Stimulated activated CD8-positive, alpha-beta memory T cell treated with anti-CD3 and anti-CD28 coated beads, Interleukin-4, amount 100 ng/mL, for 48 hours (primary cell): ENCODE measurements at places on chromosomes 12 and 14.

GRCh38 chr14:91945751-91946621 lies 1.5 kb downstream of the FBLN5 start:
- no peak for DNase-seq

DNA sequence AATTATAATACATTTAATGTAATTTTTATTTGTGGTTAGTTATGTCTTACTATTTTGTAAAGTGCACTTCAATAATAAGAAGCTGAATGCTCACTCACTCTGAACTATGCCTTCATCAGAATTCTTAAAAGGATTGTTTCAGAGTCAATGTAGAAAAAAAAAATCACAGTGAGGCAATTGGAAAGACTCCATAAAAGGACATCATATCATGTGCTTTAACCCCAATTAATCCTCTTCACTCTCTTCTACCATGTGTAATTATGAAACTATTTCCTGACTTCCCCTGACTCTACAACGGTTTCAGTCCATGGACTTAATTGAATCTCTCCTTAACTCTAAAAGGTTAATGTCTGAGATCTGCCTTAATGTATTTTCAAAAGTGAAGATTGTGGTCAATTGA lies 250.4 kb upstream of the ALG10 start:
- no peak for DNase-seq

DNA sequence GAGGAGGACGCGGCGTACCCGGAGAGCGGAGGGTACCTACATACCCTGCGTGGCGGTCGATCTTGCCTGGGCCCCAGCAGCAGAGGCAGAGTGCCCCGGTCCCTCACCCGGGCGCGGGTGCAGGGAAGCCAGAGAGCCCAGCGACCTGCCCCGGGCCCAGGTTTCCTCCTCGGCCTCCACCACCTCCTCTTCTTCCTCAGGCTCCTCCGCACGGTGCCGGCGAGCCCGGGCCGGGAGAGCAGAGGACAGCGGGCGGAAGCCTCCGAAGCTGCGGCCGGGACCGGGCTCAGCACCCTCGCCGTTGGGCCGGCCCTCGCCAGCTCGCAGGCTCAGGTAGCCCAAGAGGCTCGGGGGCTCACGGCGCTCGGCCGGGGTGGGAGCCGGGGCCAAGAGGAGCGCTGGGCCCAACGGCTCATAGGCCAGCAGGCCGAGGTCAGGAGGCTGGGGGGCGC lies 6.6 kb downstream of the ZNF219 start:
- no peak for DNase-seq

DNA sequence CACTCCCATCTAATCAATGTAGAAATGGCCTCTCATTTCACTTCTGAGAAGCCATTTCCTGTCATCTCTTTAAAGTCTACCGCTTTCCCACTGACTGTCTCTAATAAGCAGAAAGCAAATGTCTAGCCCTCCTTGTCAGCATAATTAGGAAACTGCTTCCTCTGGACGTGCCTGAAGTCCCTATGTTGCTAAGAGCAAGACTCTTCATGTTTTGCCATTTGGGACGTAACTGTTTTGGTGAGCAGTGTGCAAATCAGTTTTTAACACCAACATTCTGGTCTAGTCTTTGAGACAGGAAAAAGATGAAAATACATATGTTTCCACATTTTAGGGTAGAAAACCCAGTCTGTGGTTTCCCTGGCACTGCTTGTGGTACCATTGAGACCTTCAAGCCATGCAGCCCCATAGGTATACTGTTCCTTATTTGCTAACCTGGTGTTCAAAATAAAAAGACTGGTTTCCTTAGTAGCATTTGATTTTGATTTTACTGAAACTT lies 22.2 kb downstream of the IFNG start:
- DNase-seq, result no peak

DNA sequence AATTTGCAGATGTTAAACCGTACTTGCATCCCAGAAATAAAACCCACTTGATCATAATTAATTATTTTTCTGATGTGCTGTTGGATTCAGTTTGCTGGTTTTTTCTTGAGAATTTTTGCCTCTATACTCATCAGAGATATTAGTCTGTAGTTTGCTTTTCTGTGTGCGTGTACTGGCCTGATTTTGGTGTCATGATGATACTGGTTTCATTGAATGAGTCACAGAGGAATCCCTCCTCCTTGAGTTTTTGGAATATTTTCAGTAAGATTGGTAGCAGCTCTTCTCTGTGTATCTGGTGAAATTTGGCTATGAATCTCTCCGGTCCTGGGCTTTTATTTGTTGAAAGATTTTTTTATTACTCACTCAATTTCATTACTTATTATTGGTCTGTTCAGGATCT lies 100.4 kb upstream of the PMCH start:
- no peak for DNase-seq

DNA sequence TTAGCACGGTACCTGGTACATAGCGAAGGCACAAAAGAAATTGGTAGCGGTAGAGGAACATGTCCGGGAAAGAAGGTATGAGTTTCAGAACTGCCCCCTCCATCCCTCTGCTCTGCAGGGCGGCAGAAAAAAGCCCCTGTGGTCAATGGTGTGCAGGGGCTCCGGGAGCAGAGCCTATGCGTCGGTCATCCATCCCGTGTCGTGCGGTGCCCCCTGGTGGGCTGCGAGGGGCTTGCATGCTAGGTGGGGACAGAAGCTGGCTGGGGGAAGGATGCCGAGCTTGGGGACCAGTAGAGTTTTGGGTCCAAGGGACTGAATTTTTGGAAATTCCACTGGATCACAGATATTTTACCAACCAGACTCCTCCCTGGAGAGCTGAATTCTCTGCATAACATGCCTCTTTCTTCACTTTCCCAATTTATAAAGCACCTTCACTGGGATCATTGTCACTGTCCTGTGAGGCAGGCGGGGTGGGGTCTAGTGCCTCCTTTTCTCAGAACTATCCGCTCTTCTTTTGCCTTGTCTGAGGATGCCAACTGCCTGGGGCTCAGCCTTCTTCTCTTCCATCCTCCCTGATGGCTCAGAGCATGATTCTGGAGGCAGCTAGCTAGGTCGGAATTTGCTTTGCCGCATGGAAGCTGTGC lies 148.7 kb downstream of the SMOC1 start:
- peak; percentile 89 for DNase-seq

DNA sequence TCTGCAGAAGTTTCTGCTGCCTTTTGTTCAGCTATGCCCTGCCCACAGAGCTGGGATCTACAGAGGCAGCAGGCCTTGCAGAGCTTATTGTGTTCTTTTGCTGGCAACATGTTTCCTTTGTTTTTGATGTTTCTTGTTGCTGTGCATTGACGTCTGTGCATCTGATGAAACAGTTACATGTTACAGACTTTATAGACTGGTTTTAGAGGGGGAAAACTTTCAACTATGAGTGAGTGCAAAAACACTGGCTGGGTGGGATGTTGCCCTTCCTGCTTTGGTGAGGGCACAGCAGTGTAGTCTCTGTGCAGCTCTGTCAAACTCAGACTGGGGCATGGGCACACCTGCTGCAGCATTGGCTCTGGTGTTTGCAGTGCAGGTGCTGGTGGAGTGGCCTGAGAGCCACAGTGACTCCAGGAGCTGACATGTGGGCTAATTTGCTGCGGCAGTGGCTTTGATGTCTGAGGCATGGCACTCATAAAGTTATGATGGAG lies 26.9 kb downstream of the CLEC6A start:
- DNase-seq, result no peak
